ENCODE measurements at places on chromosomes 6 and 20.

DNA sequence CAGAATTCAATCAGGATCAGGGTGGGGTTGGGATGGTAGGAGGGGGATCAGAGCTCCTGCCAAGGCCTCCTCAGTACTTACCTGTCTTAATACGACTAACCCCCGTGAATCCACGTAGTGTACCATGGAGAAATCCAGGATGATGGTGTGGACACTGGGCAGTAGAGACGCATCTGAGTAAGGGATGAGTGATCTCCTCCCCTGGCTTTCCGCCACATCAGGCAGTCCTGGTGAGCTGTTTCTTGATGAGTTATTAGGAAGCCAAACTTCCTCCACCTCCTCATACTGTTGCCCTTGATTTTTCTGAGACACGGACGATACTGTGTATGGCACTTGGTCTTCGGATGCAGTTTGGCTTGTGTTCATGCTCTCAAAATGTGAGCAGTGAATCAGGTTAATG lies 34.2 kb upstream of the SRPK1 start:
- no peak for DNase-seq

GRCh38 chr6:139308936-139309603 lies 17.3 kb upstream of the TXLNB start:
- no peak for DNase-seq

GRCh38 chr6:6600875-6601274 lies 12.4 kb downstream of the LY86 start:
- DNase-seq, result no peak

GRCh38 chr6:133835901-133836300 lies 53.0 kb upstream of the TCF21 start:
- no peak for DNase-seq

- DNase-seq, result no peak
Measured at GRCh38 chr6:139483079-139483478, 108.6 kb upstream of the CITED2 start.

DNA sequence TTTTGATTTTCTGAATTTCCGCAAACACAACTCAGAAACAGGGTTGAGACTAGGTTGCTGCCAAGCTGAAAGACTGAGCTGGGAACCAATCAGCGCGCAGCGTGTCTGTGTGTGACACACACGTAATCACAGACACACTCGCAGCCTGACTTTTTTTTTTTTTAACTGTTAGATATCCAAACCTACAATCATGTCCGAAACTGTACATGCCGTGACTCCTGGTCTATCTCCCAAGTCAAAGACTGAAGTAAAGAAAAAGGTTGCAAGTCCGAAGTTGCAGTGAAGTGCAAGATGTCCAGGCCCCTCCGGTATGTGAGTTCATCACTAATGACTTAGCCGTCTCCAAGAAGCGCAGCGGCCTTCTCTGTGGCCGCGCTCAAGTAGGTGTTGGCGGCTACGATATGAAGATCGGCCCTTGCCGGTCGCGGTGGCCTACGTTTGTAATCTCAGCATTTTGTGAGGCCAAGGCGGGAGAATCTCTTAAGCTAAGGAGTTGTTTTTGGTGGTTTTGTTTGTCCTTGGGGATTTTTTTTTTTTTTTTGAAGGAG lies 108.2 kb downstream of the HFE start:
- peak; percentile 89 for DNase-seq

DNA sequence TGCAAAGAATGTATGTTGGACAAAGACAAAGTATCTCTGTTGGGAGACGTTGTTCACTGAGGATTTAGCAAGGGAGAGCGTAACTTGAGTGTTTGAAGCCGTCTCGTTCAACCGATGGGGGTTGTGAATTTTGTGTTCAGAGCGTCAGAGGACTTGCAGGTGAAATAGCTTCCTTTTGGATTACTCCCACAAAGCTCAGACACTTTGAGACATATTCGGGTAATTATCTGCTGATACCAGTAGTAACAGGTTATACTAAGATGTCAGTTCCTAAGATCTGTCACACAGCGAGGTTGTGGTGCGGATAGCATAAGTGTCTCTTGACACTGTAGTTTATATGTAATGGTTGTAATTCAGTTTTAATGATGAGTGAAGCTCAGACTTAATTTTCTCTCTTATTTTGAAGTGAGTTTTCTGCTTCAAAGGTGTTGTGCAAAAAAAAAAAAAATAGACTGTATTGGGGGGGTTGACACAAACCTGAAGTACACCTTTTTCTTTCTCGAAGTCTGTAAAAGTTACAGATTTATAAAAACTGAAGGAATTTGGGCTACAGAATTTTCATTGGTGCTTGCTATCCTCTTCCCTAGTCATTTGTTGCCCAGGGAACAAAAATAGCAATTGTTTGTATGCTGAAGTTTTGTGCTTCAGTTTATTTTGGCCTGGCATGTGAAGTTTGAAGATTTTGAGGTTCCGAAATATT lies 1.7 kb downstream of the ASXL1 start:
- DNase-seq, result no peak

- no peak for DNase-seq
Measured at GRCh38 chr20:38804682-38805501, 605 bp upstream of the PPP1R16B start.

DNA sequence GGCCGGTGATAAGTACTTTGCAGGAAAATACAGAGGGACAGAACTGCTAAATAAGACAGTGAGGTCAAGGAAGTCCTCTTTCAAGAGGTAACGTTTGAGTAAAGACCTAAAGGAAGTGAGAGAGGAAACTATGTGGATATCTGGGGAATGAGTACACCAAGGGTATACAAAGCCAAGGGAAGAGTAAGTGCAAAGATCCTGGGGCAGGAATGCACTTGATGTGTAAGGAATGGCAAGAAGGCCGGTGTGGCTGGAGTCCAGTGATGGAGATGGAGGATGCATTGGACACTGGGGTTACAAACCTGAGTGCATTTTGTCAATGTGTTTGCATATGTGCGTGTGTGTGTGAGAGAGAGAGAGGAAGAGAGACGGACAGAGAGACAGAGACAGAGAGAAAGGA lies 32.1 kb upstream of the TGM2 start:
- no peak for DNase-seq

- DNase-seq, result no peak
Measured at GRCh38 chr20:25549843-25550477, 35.4 kb downstream of the NINL start.

DNA sequence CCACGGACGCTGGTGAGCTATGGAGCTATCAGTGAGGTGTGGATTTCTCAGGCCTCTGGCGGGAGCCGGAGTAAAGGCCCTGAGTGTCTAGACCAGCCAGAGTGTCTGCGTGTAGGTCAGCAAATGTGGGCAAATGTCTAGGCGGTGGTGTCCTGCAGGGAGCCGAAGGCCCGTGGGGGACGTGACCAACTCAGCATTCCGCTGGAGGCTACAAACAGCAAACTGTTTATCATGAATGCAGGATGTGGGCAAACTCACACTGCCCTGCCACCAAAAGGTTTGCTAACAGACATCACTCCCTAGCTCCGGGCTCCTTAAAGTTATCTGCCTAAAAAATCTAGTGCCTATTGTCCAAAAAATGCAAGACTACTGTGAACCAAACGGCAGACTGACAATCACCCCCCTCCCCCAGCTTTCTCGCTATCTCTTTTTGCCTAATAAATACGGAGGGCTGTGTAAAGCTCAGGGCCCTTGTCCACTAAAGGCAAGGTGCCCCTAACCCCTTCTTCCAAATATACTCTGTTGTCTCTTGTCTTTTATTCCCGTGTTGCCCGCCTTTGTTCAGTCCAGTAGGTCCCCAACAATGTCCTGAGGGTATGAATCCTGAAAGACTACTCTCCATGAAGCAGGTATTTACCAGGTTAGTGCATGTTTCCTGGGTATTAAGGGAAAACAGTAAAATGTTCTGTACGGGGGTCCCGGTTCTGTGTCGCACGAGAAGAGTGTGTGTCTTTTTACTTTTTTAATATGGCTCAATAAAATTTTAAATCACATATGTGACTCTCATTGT lies 29.0 kb upstream of the AFDN start:
- peak; percentile 34 for DNase-seq

DNA sequence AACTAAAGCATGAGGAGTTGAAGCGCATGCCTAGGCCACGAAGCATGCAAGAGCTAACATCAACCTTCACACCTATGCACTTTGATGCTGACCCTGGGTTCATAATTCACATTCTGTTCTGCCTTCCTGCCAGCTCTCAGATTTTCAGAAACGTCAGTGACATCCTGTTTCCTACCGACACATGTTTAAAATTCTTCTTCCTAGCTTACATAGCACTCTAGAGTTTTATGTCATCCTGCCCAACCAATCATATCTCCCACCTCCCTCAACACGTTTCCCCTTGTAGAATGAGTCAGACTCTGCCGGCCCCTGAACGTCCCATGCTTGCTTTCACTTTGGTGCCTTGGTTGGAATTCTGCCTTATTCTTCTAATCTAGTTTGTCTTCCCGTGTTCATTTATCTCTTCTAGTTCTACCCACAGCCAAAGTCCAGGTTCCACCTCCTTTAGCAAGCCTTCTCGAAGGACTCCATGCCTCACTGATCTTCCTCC lies 97.2 kb upstream of the MAP7 start:
- no peak for DNase-seq

- no peak for DNase-seq
Measured at GRCh38 chr6:158599635-158600034, 39.7 kb downstream of the TMEM181 start.

- DNase-seq, result no peak
Measured at GRCh38 chr6:75065523-75065922, 140.3 kb downstream of the COL12A1 start.

GRCh38 chr6:157681041-157681650 lies 141.9 kb upstream of the SNX9 start:
- DNase-seq, result no peak

GRCh38 chr6:168956141-168956838 lies 297.4 kb downstream of the THBS2 start:
- no peak for DNase-seq

DNA sequence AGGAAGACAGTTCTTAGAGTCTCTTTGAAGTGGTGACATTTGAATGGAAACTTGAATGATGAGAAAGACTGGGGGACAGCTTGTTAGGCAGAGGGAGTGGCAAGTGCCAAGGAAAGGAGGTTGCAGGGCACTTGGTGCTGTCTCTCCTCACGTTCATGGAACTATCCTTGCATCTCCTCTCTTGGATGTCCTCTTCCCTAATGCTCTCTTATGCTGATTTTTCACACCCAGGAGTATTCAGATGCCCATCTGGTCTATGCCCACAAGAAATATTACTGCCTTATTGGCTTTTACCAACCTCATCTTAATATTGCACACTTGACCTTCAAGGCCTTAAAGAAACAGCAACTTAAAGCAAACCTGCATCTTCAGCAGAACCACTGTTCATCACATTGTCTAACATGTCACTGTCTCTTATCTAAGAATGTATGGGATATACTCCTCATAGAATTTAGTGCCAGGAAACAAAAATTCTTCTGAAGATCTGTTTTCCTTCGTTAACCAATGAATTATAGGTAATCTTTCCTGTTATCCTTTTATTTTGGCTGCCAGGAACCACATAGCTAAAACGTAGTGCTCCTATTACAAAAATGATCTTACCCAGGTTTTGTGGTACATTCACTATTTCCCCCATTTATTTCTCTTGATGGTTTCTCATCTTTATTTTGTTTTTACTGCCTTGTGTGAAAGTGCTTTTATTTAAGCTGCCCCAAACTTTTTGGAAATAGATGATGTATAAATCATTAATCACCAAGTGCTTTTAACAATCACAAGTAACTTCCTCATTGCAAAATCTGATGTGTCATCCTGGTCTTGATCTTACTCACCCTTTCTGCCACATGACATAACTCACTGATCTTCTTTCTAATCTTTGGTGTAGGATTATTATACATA lies 12.8 kb downstream of the RGS17 start:
- no peak for DNase-seq

- no peak for DNase-seq
Measured at GRCh38 chr6:139311831-139312230, 20.0 kb upstream of the TXLNB start.

DNA sequence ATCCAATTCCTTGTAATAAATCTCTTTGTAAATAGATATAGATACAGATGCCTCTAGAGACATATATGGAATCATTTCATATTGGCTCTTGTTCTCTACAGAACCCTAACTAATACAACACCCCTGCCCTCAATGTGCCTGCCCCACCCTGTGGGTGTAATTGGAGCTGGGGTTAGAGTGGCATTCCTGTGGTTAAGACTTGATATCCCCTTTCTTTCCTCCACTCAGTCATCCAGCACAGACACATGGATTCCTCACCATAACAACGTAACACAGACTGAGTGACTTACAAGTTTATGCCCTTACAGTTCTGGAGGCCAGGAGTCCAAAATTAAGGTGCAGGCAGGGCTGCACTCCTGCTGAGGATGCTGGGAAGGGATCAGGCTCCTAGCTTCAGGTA lies 42.8 kb downstream of the C6orf118 start:
- DNase-seq, result no peak

- DNase-seq, result no peak
Measured at GRCh38 chr20:45387274-45387673, 9.1 kb upstream of the TP53TG5 start.

DNA sequence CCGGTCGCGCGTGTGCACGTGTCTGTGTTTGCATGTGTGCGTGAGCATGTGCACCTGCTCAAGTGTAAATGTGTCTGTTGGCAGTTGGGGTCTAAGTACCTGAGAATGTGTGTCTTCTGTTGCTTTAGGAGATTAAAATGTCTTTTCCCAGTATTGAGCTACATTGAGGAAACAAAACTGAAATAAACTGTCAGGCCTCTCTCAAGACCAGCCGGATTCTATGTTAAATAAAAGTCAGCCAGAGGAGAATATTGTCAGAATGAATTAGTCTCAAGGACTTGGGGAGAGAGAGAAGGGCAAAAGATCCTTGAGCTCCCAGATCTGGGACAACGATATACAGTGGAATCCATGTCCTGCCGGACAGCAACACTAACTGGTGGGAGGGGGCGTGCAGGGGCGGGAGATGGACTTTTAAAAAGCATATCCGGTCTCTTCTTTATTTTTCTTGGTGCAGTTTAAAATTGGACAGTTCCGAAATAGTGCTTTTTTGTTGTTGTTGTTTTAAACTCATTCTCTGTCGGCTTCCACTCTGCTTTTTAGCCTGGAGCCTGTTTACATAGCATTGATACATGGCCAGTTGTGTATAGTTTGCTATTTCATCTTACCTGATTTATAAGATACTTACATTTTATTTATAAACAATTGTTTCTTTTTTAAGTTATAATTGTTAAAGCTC lies 3.3 kb upstream of the TBX18 start:
- no peak for DNase-seq

DNA sequence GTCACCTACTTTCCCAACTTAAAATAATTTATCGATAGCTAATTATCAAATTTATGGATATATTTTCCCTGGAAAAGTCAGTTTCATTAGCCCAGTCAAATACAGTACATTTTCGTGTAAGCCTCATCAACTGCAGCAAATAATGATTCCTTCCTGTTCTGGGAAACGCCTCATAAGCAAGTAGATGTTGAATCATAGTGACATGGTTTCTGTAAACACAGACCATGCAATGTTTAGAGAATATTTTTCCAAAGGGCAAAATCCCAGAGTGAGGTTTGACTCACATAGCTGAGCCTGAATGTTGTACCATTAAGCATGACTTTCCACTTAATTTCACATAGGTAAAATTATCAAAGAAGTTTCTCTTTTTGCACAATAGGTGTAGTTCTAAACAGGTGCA lies 16.7 kb upstream of the VNN1 start:
- DNase-seq, result no peak

DNA sequence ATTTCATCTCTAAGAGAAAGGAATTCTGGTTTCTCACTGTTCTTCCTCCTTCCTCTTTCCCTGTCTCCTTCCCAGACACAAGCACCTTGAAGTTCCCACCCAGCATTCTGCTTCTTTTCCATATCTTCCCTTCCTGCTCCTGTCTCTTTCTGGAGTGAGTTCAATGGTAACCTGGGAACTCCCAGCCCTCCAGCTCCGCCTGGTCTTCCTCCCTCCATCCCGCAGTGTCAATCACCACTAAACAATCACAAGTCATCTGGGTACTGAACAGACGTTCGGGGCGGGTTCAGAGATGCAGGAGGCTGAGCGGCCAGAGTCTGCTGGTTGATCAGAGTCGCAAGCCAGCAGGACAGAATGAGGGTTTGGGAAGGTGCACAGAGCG lies 7.7 kb downstream of the TTBK1 start:
- DNase-seq, result no peak

Measured in lower leg skin (tissue), 4 donors.